ENCODE measurements at places on chromosomes 6 and 20. TPM values are rescaled to one million over a fixed set of nuclear protein-coding genes. Genes with fewer than 3 reads are reported as not detected.

The TAP2 gene
- 136 TPM for total RNA-seq

The ADGRF1 gene
- not detected for total RNA-seq

The MEI4 gene
- total RNA-seq: not detected

The MRPL14 gene
- 41.0 TPM for total RNA-seq

The MLIP gene
- not detected for total RNA-seq

The PRDM13 gene
- not detected for total RNA-seq

The PBOV1 gene
- total RNA-seq: not detected

The OR2J3 gene
- not detected for total RNA-seq

The MUC21 gene
- not detected for total RNA-seq

The XKR7 gene
- total RNA-seq: 0.02 TPM

The VWA7 gene
- 0.69 TPM for total RNA-seq

The MLN gene
- not detected for total RNA-seq

The EPPIN gene
- not detected for total RNA-seq

The VGLL2 gene
- total RNA-seq: not detected

The RSPH4A gene
- total RNA-seq: not detected

The FITM2 gene
- 1.7 TPM for total RNA-seq

The PSORS1C1 gene
- 0.29 TPM for total RNA-seq

The ABHD12 gene
- total RNA-seq: 13.0 TPM

The STX11 gene
- total RNA-seq: 17.2 TPM

The LRP11 gene
- total RNA-seq: 4.6 TPM

The PET117 gene
- total RNA-seq: 17.9 TPM

The PAX1 gene
- not detected for total RNA-seq

The PNPLA1 gene
- not detected for total RNA-seq

The C20orf204 gene
- total RNA-seq: 1.1 TPM

The MTFR2 gene
- total RNA-seq: 19.2 TPM

The FABP7 gene
- total RNA-seq: not detected

The SLC22A7 gene
- total RNA-seq: not detected

The FAXC gene
- total RNA-seq: not detected

The NNAT gene
- total RNA-seq: 0.91 TPM

The TOX2 gene
- 1.2 TPM for total RNA-seq

All from activated naive CD4-positive, alpha-beta T cell treated with anti-CD3 and anti-CD28 coated beads for 36 hours (primary cell).